ENCODE measurements at places on chromosomes 7 and 10.

- DNase-seq: no peak
These were observed 1189.6 kb upstream of the C7orf33 start for GRCh38 chr7:147400925-147401324.

DNA sequence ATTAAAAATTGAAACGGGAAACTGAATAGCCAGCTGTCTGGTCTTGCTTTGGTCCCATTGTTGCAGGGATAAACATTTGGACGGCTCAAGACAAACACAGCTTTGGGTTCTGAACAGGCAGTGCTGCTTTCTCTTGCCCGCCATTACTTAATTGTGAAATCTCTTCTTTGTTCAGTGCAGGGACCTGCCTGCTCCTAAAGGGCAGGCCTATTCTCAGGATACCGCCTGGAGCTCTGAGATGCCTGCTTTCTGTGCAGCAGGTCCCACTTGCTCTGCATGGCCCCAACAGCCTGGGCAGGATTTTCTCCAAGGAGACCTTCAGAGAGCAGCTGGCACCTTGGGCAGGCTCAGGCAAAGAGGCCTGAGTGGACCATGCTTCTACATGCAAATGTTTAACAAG, 237.6 kb downstream of the KCNMA1 start:
- no peak for DNase-seq

DNA sequence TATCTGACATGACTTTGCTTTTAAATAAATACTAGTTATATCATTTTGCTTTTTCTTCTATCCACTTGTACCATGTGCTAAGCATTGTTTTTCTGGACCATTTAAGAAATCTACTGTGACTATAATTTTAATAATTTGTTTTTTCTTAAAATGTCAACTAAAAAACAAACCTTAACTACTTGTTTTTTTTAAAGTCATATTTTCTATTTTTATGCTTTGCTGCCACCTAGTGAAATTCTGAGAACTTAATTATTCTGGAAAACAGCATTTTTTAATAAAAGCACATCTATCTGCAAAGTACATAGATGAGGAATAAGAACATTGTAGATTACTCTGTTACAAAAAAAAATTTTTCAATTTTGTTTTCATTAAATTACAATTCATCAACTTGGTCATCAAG, 47.4 kb downstream of the ORC5 start:
- DNase-seq: peak; percentile 19

GRCh38 chr7:139004321-139005090, 23.3 kb upstream of the KIAA1549 start:
- DNase-seq: no peak

DNA sequence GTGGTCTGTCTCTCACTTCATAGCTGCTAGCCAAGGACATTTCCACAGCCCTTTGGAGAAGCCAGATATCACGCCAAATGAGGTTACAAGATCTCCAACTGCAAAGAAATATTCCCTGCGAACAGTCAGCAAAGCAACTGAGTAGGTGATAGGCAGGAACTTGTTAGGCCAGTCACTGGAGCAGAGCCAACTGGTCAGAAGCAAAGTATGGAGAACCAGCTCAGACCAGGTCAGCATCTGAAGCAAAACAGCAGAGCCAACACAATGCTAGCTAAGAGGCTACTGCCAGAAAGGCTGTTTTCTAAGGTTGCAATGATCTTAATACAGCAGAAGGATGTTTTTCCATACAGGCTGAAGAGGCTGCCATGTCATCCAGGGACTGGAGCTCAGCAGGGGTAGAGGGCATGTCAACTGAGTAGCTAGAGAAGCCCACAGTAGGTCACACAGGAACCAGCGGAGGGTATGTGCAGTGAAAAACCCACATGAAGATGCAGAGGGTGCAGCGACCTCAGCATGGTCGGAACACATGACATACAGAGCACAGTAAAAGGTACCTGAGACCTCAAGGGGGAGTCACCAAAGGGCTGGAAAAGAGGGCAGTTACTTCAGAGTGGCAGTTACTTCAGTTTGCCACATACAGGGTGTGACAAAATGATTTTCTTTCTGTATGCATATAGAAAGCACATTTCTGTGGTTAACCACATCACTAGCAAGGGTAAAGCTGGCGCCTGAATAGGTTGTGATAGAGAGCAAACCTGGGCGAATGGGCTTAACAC, 8.9 kb downstream of the SEC31B start:
- no peak for DNase-seq

DNA sequence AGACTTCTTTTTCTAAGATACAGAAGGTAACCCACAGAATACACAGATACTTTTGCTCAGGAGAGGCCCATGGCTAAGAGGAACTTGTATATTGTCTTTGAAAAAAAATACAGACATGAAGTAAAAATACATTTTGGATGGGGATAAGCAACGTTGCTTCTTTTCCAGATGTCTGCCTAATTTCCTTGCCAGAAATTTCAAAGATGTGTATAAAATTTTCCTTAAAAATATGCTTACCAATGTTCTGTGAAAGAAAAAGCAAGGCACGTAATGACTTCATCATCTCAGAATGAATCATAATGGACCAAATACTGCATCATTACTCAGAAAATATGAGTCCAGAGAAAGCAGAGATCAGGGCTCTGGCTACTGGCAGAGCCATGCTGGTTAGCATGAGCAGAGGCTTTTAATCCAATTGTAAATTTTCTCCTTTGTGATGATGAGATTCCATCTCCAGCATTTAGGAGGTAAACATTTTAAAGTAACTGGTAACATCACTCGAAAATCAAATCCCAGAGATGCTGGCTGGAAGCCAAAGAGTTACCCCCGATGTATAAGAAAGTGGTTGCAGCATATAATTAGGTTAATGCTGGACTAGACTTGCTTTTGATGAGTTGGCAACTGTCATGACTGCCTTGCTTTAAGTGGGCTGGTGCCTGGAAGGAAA, 272.5 kb downstream of the SEMA3A start:
- peak; percentile 9 for DNase-seq

DNA sequence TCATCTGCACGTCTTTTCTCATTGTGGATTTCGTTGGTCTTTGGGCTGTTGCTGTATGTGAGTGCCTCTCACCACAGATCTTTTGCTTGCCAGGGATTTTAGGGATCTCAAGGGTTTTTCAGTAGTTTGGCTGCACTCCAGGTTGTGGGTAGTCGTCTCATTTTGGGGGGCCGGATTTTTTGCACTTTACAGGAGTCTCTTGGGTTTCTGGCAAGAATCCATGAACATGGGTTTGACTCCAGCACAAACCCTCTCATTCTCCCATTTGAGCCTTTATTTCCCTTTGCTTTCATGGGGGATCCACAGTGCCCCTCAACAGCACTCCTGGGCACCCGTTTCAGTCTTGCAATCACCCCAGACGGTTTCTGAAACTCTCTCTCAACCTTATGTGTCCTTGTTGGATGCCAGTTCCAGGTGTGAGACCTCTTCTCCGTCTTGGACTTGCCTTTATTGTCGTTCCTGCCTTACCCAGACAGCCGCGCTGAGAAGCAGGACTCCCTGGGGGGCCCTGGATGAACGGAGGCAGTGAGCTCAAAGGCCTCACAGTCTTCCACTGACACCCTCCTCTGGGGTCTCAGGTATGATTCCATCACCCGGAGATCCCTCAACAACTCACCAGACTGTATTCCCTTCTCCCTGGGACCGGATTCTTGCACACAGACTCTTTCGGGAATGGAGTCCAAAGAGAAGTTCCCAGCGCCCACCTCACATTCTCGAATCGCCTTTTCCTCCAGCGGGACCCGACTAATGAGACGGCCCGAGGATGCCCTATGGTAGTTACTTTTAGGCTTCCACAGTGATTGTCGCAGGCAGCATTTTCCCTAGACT, 18.8 kb upstream of the ZNF273 start:
- DNase-seq: no peak

DNA sequence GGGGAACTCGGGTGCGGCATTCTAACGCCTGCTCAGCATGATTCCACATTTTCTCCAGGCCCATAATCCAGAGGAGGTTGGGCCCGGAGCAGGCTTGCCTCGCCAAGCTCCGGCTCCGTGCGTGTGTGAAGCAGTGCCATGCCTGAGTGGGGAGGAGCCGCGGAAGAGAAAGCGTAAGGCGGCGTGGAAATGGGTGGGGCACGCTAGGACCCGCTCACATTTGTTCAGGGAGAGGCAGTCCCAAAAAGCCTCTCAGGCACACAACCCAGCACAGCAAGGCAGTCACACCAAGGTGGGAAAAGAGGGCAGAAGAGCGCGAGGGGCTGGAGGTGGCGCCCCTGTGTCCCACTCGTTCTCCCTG, 695 bp upstream of the VDAC2 start:
- peak; percentile 42 for DNase-seq

- no peak for DNase-seq
These were observed 46.4 kb upstream of the CC2D2B start for GRCh38 chr10:95861386-95861785.

DNA sequence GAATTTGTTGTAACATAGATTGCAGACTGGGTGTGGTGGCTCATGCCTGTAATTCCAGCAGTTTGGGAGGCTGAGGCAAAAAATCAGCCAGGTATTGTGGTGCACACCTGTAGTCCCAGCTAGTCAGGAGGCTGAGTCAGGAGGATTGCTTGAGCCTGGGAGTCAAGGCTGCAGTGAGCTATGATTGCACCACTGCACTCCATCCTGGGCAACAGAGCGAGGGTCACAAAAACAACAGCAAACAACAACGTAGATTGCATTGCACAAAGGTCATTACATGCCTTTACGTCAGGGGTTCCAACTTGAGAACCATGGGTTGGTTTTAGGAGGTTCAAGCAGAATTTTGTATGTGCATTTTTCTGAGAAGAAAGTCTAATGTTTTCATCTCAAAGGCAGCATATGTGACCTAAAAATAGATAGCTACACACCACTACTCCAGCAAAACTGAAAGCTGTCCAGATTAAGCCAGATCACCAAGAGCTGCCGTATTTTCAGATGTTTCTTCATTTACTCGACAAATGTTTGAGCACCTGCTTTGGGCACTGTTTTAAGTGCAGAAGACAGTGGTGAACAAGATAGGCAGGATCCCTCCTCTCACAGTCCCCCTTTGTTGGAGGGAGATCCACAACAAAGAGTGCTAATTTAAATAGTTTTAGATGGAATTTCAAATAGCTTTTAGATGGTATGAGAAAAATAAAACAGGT, 28.3 kb upstream of the CYP26C1 start:
- DNase-seq: no peak

DNA sequence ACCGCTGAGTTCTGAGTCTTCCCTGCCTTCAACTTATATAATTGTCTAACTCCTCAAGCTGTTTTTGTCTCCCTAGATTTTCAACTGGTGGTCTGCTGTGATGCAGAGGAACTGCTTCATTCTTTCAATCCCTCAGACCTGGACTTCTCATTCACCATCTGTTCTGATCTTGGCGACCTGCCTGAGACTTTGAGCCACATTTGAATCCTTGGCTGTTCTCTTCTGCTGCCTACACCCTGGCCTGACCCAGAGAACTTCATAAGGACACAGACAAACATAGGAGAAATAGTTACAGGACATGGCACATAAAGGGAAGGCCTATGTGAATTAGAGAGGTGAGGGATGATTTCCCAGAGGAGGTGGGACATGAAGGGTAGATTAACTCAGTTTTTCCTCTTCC, 326.7 kb downstream of the PTEN start:
- DNase-seq: no peak

DNA sequence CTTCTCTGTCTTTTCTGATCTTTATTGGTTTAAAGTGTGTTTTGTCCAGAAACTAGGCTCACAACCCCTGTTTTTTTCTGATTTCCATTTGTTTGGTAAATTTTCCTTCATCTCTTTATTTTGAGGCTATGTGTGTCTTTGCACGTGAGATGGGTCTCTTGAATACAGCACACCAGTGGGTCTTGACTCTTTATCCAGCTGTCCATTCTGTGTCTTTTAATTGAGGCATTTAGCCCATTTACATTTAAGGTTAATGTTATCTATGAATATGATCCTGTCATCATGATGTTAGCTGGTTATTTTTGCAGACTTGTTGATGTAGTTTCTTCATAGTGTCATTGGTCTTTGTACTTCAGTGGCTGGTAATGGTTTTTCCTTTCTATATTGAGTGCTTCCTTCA, 10.1 kb downstream of the TEX36 start:
- DNase-seq: no peak

- DNase-seq: no peak
These were observed 252.1 kb downstream of the GLI3 start for GRCh38 chr7:41984888-41985287.

GRCh38 chr10:35925493-35925892, 283.4 kb upstream of the FZD8 start:
- no peak for DNase-seq

GRCh38 chr7:132336797-132337196, 239.5 kb downstream of the PLXNA4 start:
- DNase-seq: no peak

GRCh38 chr10:106775127-106775526, 389.4 kb downstream of the SORCS1 start:
- no peak for DNase-seq

- no peak for DNase-seq
These were observed 133.7 kb downstream of the ARHGAP22 start for GRCh38 chr10:48470893-48471805.

- DNase-seq: no peak
These were observed 130.9 kb downstream of the CACNA2D1 start for GRCh38 chr7:82312646-82313045.

- DNase-seq: no peak
These were observed 30.6 kb downstream of the SEC61G start for GRCh38 chr7:54728411-54728810.

DNA sequence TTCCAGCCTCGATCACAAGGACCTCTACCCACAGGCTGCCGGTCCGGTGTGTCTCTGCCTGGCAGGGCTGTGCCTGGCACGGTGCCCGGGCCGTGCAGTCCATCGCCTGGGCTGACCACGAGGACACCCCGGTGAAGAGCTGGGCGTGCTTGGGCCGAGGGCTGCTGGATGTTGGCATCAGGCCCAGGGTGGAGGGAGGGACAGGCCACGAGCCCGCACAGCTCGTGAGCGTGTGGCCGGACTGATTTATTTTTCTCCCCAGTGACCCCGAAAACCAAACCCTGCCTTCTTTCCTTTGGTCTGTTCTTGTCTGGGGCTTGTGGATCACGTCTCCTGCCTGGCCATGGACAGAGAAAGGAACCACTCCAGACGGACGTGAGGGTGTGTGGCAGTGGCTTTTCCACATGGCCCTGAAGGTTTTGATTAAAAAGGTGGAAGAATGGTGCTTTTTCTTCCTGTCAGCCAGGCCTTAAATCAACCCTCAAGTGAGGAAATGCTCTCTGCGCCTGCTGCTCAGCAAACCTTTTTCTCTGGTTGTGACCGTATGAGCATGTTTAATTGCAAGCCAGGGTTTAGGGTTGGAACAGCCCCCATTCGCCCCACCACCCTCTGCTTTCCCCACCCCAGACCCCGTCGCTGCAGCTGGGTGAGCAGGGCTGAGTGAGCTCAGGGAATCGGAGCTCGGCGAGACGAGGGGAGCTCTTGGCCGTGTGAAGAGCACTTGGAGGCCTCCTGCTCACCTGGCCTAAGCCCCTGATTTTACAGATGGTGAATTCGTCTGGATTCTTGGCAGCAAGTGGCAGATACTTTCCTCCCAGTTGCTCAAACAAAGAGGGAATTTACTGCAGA, 130.1 kb downstream of the RGS10 start:
- DNase-seq: peak; percentile 34

DNA sequence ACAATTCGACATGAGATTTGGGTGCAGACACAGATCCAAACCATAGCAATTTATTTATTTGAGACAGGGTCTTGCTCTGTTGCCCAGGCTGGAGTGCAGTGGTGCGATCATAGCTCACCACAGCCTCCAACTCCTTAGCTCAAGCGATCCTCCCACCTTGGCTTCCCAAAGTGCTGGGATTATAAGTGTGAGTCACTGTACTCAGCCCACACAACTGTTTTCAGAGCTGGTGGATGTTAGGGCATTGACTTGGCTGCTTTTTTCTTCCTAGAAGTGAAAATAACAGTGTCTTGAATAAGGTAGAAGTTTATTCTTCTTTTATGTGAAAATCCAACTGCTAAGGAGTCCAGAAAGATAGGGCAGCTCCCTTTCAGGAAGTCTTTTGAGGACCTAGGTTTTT, 132.1 kb downstream of the CCDC3 start:
- DNase-seq: no peak

GRCh38 chr10:90658791-90659190, 199.0 kb downstream of the HTR7 start:
- no peak for DNase-seq
